ENCODE measurements at places on chromosomes 12 and 14.

DNA sequence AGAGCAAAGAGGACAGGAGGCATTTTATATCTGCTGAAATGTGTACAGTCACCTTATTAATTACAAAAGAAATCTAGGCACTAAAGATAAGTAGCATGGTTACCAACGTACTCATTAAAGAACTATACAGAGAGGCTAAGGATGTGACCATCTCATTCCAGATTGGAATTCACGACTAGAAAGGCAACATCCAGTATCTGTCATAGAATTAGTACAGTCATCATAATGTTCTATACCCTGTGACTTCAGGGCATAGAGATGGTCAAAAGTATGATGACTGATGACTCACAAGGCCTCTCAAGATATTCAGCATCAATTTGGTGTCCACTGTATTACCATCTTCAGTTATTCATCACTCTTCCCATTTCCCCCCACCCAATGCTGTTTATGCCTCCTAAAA lies 144.0 kb upstream of the PLEKHG7 start:
- DNase-seq, result no peak

DNA sequence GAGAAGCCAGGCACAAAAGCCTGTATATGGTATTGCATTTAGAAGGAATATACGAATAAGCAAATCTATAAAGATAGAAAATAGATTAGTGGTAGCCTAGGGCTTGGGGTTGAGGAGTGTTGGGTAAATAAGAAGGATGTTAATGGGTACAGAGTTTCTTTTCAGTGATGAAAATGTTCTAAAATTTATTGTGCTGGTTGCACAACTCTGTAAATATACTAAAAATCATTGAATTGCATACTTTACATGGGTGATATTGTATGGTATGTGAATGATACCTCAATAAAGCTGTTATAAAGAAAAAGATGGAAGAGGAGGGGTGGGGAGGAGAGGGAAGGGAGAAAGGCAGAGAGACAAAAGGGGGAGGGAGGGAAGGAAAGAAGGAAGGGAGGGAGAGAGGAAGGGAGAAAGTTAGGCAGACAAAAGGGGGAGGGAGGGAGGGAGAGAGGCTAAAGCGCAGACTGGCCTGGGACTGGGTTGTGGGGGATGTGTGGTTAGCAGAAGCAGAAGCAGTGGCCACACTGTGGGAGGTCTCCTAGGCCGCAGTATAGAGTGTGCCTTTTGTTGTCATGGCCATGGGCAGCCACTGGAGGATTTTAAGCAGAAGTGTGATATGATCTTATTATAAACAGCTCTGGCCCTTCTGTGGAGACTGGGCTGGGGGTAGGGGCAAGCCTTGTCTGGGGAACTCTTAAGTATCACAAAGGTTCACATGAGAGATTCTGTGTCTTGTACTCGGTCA lies 73.6 kb upstream of the ELK3 start:
- DNase-seq, result peak; percentile 45

- peak; percentile 57 for DNase-seq
Measured at GRCh38 chr12:7695566-7696197, at the start of gene GDF3. TSS of gene GDF3 (minus strand) at chr12:7695775. CDS start at chr12:7695728, 47 bp downstream.

GRCh38 chr12:6038160-6038559 lies 86.3 kb downstream of the VWF start:
- peak; percentile 91 for DNase-seq

DNA sequence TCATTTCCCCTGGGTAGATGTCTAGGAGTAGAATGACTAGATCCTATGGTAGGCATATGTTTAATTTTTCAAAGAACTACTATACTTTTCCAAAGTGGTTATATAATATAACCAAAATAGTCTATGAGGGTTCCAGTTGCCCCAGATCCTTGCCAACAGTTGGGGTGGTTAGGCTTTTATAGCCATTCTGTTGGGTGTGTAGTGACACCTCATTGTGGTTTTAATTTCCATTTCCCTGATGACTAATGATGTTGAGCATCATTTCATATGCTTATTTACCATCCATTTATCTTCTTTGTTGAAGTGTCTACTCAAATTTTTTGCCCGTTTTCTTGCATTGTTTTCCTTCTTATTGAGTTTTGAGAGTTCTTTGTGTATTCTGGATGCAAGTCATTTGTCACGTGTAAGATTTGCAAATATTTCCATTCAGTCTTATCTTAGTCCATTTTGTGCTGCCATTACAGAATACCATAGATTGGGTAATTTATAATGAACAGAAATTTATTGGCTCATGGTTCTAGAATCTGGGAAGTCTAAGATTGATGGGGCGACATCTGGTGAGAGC lies 4.7 kb downstream of the SYNE2 start:
- no peak for DNase-seq

GRCh38 chr14:61567838-61568571 lies 127.3 kb upstream of the HIF1A start:
- peak; percentile 66 for DNase-seq

DNA sequence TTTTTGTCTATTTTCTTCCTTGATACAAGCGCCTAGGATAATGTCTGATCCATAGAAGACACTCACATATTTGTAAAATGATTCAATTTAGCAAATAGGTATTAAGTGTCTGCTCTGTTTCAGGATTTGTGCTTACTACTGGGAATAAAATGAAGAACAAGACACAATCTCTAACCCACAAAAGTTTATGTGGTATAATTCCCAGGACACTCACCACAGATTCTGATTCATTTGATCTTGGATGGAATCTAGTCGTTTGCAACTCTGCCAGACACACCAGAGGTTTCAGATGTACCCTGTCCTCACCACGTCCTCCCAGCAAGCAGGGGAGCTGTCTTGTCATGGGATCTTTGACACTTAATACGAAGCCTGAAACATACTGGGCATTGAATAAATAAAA lies 208.3 kb downstream of the LRIG3 start:
- DNase-seq, result no peak

DNA sequence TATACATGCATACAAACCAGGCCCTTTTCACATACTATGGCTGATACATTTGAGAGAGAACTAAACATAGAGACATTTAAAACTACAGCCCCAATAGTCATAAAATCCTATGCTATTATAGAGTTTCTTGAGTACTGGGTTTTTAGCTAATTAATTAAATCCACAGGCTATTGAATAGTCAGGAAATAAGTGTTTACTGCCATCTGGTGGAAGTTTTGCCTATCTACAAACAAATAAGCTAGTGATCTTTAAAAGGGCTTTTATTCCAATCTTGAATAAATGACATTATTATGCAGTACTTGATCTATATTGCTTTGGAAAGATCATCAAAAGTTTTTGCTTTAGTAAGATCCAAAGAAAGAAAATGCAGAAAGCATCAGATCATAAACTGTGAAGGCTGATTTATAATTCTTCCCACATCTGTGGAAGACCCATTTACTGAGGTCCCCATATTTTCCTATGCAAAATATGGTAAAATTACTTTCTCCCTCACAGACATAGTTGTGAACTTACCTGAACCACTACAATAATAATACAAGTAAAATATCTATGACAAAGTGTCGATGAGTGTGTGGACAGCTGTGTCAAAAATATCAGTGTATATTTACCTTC lies 131.3 kb downstream of the ITPR2 start:
- DNase-seq, result no peak

DNA sequence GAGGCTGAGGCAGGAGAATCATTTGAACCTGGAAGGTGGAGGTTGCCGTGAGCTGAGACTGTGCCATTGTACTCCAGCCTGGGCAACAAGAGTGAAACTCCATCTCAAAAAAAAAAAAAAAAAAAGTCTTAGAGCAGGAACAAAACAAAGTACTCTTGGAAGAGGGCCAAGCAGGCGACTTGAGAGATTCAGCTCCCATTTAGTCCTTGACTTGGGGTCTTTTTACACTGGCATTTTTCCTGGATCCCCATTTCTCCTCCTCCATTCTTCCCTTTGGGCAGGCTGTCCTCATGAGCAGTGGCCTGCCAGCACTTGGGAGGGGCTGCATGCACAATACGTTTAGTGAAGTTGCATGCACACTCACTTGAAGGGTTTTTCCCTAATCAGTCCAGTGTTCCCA lies 72.9 kb downstream of the C14orf132 start:
- no peak for DNase-seq

DNA sequence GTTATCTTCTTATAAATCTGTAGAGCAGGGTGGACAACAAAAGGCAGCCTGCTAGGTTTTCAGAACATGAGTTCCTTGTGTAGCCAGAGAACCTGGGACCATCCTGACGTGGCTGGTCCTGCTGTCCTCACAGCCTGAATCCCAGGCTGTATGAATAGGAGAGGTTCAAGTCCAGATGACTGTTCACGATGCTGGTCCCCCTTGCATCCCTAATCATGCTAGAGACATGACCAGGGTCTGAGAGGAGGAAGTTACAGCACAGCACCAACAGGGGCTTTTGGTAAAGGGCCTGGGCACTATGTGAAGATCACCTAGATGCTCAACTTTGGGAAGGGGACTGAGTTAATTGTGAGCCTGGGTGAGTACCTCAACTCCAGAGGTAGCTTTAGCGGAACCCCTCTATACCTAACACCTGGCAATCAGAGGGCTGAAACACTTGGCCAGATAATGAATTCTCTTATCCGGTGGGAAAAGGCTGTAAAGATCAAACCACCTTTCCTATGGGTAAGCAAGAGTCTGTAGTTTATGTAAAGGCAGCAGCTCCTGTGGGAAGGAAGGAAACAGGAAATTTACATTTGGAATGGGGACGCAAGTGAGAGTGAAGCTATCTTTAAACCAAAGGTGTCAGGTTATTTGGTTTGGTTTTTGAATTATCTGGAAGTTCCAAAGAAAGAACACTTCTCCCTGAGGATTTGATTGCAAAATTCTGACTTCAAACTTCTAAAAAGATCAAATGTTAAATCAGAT lies 112.8 kb downstream of the DAD1 start:
- DNase-seq, result no peak

GRCh38 chr14:24389226-24389848 lies 9.5 kb upstream of the NYNRIN start:
- DNase-seq, result no peak

DNA sequence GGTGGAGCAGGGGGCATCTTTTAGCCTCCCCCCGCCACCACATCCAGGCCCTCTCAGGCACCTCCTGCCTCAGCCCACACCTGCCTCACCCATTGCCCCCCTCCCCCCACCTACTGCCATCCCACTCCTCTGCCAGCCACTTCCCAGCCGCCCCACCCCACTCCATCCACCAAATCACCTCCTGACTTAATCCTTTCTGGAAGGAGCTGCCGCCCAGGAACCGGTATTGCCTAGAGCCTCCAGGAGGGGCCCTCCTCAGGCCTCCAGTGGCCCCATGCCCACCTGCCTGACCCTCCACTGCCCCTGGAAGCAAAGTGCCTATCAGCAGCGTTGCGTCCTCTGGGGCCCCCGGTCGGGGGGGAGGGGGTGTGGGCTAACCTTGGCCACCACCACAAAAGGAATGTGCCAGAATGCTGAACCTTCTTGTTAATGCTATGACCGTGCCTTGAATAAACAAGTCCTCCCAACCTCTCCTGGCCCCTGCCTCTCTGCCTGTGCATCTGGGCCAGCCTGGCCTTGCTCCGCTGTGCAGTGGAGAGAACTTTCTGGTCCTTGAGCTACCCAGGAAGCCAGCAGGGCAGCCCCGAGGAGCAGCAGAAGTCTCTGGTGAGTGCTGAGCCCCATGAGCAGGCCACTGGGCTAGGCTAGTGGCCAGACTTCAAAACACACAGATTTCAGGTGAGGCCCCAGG lies 11.8 kb downstream of the NGB start:
- no peak for DNase-seq

DNA sequence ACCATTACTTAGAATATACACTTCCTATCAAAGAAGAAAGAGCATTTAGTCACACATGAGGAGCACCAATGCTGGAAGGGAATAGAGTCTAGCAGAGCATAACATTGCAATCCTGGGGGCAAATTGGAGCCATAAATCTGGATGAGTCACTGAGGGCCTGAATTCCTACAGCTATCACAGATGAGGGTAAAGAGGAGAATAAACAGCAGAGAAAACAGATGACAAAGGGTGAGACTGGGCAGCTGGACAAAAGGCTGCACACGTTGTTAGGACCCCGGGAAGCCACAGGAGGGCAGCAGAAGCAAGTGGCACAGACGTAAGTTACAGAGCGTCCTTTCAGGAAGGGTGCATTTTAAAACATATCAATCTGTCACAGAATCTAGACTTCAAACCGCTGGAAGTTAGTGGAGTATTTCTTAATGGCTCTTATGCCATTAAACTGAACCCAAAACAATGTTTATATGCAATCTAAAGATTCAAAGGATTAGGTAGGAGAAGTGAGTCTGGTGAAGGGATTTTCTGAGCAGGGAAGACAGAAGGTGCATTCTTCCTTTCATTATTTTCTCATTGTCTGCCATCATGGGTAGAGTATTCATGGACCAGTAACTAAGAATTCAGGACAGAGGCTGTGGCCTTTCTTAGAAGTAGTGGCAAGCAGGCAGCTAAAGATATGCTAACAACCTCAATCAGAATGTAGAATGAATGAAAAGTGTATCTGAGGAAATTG lies 159.8 kb upstream of the DAAM1 start:
- DNase-seq, result peak; percentile 90

DNA sequence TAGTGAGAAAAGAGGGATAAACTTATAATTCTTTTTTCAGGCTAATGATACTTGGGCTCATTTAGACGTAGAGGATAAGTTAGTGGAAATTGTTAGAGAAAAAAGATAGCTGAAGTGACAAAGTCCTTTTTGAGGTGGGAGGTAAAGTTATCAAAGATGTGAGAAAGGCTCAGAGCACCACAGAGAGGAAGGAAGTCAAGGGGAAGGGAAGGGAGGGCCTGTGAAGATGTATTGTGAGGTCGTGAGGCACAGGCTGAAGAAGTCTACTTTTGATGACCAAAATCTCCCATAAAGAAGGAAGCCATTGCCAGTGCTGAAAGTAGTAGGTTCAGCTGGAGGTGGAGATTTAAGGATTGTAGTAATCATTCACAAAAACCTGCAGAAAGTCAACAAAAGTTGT lies 19.4 kb upstream of the PTGDR start:
- no peak for DNase-seq

DNA sequence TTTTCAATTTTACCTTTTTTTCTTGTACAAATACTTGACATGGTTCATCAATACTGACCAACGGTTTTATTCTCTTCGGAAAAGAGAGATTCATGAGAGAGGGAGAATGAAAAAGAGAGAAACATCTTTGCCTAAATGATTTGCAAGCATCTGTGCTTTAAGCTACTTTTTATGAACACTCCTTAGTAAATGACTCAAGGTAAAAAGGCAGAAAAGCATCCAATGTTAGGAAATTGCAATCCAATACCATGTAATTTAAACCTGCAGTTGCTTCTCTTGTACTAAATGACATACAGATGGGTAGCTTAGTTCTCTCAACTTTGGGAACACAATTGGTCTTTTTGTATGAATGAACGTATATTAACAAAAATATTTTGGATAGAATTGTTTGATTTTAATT lies 46.1 kb downstream of the MSRB3 start:
- DNase-seq, result no peak

- no peak for DNase-seq
Measured at GRCh38 chr14:78043349-78043748, 126.8 kb upstream of the NRXN3 start.

DNA sequence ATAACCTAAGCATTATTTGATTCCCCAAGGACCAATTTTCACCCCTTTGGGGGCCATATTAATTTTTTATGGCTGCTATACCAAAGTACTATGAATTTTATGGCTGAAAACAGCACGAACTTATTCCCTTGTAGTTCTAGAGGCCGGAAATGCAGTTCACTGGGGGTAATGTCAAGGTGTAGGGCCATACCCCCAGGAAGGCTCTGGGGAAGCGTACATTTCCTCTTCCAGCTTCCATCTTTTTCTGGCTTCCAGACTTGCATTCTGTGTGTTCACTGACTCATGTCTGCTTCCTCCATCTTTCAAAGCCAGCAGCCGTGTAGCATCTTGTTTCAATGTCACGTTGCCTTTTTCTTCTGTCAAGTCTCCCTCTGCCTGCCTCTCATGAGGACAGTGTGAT lies 133.5 kb downstream of the BICD1 start:
- DNase-seq, result no peak
